Activated gamma-delta T cell treated with Interleukin-2 at 50 U/mL for 16 hours (primary cell): ENCODE measurements at places on chromosomes 3 and 15.

GRCh38 chr3:50850639-50851511 lies 176.1 kb downstream of the DOCK3 start:
- no peak for DNase-seq

- no peak for DNase-seq
These were observed 89.1 kb upstream of the ALCAM start for GRCh38 chr3:105277656-105278055.

DNA sequence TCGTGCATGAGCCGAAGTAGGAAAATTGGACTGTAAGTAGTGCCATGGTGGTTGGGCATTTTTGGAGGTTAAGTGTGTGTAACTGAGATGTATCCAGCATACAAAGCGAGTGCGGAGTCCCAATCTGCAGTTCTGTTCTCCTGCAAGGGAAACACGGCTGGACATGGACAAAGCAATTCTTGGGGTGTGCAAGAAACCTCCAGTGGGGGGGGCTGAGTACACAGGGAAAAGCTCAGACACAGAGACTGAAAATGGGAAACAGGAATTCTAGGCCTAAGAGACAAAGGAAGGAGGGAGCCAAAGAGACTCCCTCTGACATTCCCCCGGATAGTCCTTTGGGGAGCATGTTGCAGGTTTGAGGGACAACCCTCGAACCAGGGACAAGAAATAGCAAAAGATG lies 83.2 kb upstream of the PLSCR4 start:
- no peak for DNase-seq

GRCh38 chr15:31081588-31082250 lies 19.8 kb downstream of the TRPM1 start:
- no peak for DNase-seq

DNA sequence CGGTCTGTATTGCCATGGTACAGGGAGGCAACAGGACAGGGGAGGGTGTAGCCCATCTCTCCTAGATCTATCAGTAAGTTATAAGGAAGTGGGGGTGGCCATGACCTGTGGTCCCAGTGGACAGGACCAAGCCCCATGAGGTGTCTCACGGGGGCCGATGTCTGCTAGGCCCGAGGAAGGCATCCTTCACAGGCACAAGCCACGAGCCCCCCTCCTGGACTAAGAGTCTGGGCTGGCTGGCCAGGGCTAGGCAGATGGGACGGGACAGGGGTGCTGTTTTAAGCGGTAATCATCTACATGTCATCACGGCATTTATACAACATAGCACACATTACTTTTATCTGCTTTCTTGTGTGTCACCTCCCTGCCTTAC lies 2.6 kb upstream of the TBC1D2B start:
- DNase-seq: no peak

- DNase-seq: no peak
These were observed 28.2 kb upstream of the BCL6 start for GRCh38 chr3:187773233-187774184.

- DNase-seq: no peak
These were observed 7.6 kb upstream of the GATA2 start for GRCh38 chr3:128500556-128500955.

- DNase-seq: peak; percentile 82
These were observed 16.2 kb downstream of the RFT1 start for GRCh38 chr3:53114011-53114400.

- no peak for DNase-seq
These were observed 9.1 kb downstream of the AMOTL2 start for GRCh38 chr3:134364936-134365765.

- DNase-seq: no peak
These were observed 89.3 kb downstream of the SLCO3A1 start for GRCh38 chr15:91942720-91943394.

GRCh38 chr3:169305460-169305859 lies 358.1 kb downstream of the MECOM start:
- no peak for DNase-seq

DNA sequence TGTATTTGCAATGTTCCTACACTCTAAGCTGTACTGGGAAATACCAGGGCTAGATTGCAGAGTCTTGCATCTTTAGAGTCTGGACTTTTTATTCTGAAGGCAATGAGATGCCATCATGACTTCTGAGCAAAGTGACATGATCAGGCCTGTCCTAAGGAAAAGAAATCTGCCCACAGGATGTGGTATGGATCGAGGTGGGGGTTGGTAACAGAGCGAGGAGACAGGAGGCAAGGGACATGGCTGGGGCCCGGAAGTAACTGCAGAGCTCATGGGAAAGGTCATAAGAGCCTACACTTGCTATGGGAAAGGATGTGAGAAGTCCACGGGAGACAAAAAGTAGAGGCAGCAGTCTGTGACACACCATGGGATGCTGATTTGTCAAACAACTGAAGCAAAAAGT lies 121.5 kb downstream of the OXNAD1 start:
- no peak for DNase-seq

GRCh38 chr3:31562525-31562924 lies 29.8 kb downstream of the STT3B start:
- peak; percentile 31 for DNase-seq
